ENCODE measurements at places on chromosomes 6 and 20. TPM values are rescaled to one million over a fixed set of nuclear protein-coding genes. Genes with fewer than 3 reads are reported as not detected.

MACROD2 gene
- 1.8 TPM for total RNA-seq

ADGB gene
- total RNA-seq = not detected

TFEB gene
- 121 TPM for total RNA-seq

SS18L1 gene
- total RNA-seq = 19.8 TPM

OR12D3 gene
- total RNA-seq = not detected

GRM4 gene
- 0.03 TPM for total RNA-seq

UNC5CL gene
- 0.31 TPM for total RNA-seq

HLA-DMB gene
- 4.4 TPM for total RNA-seq

RAB44 gene
- total RNA-seq = not detected

ZDHHC14 gene
- 5.9 TPM for total RNA-seq

GDAP1L1 gene
- total RNA-seq = not detected

WFDC10B gene
- not detected for total RNA-seq

ZNF165 gene
- total RNA-seq = 0.61 TPM

SRSF12 gene
- total RNA-seq = not detected

FAM83B gene
- 0.26 TPM for total RNA-seq

TRIM10 gene
- total RNA-seq = not detected

OTOR gene
- total RNA-seq = not detected

FOXA2 gene
- total RNA-seq = 0.72 TPM

TINAG gene
- 0.36 TPM for total RNA-seq

KIAA1755 gene
- not detected for total RNA-seq

HLA-C gene
- 189 TPM for total RNA-seq

SLC24A3 gene
- 6.6 TPM for total RNA-seq

VEGFA gene
- total RNA-seq = 195 TPM

CD93 gene
- 21.4 TPM for total RNA-seq

DEF6 gene
- total RNA-seq = 0.15 TPM

IBTK gene
- 30.2 TPM for total RNA-seq

NECAB3 gene
- 93.2 TPM for total RNA-seq

GPLD1 gene
- 1.2 TPM for total RNA-seq

THBD gene
- total RNA-seq = 24.6 TPM

HLA-DOB gene
- not detected for total RNA-seq

PRDM13 gene
- not detected for total RNA-seq

HLA-DRB1 gene
- total RNA-seq = 10.2 TPM

MLN gene
- total RNA-seq = not detected

PSMB8 gene
- total RNA-seq = 7.0 TPM

EYA4 gene
- 33.7 TPM for total RNA-seq

OVOL2 gene
- not detected for total RNA-seq

NKX2-4 gene
- total RNA-seq = not detected

ADGRB3 gene
- not detected for total RNA-seq

CST9 gene
- total RNA-seq = not detected

TMC2 gene
- total RNA-seq = not detected

FAM217A gene
- not detected for total RNA-seq

SLA2 gene
- not detected for total RNA-seq

TBX18 gene
- total RNA-seq = 1.0 TPM

PKIB gene
- total RNA-seq = 0.92 TPM

LEMD2 gene
- 39.1 TPM for total RNA-seq

ALDH5A1 gene
- total RNA-seq = 6.4 TPM

CRYBG1 gene
- 1.1 TPM for total RNA-seq

TRIM15 gene
- not detected for total RNA-seq

RSPH9 gene
- total RNA-seq = not detected

COX4I2 gene
- 3.9 TPM for total RNA-seq

IRAK1BP1 gene
- total RNA-seq = 0.75 TPM

NRSN1 gene
- not detected for total RNA-seq

ZKSCAN8 gene
- 6.6 TPM for total RNA-seq
